ENCODE measurements at places on chromosomes 2 and 18.

DNA sequence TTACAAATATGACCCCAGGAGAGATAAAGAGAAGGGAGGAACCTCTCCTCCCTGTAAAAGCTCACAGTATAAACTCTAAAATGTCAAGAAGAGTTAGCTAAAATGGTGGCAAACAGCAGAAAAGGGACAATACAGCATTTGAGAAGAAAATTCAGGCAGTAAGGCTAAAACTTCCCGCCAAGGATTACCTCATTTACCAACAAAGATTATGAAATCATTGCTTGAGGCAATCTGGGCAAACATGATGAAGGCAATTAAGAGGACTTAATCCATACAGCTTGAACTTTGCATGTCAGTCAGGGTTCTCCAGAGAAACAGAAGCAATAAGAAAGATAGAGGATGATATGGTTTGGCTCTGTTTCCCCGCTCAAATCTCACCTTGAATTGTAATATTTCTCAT is 81.4 kb downstream of the CMPK2 start:
- no peak for DNase-seq

DNA sequence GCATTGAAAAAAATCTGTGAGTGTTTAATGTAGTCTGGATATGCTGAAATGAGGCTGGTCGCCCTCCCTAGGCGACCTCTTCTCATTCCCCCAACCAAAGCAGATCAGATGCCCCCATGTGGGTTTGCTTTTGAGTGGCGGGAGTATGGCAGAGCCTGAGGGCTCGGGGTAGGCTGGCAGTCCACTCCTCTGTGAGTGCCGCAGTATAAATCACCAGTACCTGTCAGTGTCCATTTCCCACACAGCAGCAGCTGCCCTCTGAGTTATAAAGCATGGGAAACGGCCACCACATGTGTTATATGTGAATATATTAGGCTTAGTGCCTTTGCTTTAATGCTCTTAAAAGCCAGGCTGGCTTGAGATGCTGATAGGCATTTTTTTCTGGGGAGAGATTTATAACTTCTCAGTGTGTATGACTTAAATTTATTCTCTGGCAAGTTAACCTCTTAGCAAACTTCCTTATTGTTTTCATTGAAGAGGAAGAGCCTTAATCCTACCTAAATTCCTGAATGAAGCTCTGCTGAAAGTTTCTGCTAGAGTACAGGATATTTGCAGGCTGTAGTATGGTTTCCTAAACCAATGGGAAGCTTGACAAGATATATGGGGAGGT is 3.8 kb downstream of the DCC start:
- no peak for DNase-seq

DNA sequence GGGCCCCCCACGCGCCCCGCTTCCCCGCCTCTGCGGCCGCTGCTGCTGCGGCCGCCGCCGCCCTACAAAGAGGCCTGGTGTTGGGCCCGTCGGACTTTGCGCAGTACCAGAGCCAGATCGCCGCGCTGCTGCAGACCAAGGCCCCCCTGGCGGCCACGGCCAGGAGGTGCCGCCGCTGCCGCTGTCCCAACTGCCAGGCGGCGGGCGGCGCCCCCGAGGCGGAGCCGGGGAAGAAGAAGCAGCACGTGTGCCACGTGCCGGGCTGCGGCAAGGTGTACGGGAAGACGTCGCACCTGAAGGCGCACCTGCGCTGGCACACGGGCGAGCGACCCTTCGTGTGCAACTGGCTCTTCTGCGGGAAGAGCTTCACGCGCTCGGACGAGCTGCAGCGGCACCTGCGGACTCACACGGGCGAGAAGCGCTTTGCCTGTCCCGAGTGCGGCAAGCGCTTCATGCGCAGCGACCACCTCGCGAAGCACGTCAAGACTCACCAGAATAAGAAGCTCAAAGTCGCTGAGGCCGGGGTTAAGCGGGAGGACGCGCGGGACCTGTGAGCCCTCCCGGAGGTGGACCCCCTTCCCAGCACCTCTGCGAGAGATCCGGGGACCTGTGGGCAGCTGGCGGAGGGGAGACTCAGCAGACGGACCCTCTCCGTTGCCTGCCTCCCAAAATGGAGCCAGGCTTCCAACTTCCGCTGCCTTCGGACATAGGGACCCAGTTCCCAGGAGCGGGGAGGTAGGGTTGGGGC is 1.9 kb downstream of the SP5 start:
- DNase-seq: peak; percentile 56

DNA sequence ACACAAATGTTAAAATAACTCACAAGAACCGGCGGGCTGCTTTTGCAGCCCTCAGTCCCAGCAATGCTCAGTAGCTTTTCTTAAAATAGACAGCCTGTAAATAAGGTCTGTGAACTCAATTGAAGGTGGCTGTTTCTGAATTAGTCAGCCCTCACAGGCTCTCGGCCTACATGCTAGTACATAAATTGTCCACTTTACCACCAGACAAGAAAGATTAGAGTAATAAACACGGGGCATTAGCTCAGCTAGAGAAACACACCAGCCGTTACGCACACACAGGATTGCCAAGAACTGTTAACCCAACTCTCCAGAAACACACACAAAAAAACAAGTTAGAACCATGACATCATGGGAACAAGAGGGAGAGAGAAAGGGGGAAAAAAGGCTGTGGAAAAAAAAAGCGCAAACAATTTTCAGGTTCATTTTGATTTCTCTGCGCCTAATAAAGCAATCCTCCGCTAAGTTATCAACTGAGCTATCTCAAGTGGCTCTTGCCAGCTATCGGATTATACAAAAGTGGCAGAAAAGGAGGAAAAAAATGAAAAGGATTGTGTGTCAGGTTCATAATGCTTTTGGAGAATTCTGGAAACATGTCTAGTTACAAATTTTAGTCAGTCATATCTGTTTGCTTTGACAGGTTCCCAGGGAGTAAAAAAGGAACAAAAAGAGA is 89.1 kb downstream of the ZEB2 start:
- no peak for DNase-seq

GRCh38 chr18:70423988-70424387 is 135.1 kb downstream of the SOCS6 start:
- DNase-seq: peak; percentile 18

- DNase-seq: no peak
Measured at GRCh38 chr2:101146535-101146934, 4.6 kb downstream of the TBC1D8 start.

DNA sequence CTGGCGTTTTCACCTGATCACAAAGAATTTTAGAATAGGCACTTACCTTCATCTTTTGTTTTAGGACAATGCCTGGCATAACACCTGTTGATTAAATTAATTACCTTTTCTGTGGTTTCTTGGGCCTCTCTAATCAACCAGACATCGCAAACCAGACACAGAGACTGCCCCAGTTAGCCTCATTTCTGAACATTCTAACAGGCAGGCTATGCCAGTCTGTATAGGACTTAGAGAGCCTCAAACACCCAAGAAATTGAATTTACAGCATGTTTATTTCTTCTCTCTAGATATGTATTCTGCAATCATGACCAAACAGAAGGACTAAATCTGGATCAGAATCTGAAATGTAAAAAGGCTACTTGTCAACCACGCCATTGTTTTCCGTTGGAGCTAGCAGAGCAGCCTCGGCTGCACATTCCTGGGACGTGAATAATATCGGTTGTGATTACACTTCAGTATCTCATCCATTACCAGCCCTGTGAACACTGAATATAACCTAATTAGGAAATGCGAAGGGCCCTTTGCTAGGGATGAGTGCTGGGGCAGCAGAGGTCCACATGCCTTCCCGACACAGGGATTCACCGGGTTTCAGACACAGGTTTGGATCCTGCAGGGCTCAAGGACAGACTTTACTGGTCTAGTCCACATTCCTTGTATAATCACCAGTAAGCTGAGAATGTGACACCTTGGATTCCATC is 17.5 kb upstream of the CDC42EP3 start:
- DNase-seq: no peak

GRCh38 chr18:76450452-76451395 is 44.3 kb downstream of the ZNF516 start:
- peak; percentile 64 for DNase-seq

DNA sequence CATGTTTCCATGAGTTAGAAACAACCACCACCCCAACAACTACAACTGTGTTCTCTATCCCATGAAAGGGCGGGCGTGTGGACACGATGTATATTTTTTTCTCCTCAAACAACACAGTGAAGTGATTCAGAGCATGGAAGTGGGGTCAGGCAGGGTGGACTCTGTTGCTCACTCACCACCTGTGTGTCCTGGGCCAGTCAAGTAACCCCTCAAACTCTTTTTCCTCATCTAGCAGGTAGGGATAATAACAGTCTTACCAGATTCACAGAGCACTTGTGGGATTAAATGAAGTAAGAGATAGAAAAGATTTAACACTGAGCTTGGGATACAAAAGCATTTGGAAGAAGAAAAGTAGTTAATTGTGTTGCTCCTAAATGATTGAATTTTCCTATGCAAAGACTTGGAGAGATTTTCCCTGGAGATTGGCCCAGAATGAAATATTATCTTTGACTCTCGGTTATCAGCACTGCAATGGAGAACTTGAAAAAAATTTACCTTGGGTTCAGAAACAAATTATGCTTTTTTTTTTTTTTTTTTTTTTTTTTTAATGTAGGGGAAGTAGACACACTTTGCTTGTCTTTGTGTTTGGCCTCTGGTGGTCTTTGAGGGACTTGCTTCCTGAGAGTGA is 161.9 kb upstream of the EPAS1 start:
- peak; percentile 36 for DNase-seq

GRCh38 chr2:177520324-177520723 is 127.8 kb downstream of the AGPS start:
- DNase-seq: no peak

GRCh38 chr18:51952844-51953243 is 387.2 kb upstream of the DCC start:
- DNase-seq: no peak

GRCh38 chr2:235979037-235979436 is 189.1 kb downstream of the GBX2 start:
- no peak for DNase-seq

DNA sequence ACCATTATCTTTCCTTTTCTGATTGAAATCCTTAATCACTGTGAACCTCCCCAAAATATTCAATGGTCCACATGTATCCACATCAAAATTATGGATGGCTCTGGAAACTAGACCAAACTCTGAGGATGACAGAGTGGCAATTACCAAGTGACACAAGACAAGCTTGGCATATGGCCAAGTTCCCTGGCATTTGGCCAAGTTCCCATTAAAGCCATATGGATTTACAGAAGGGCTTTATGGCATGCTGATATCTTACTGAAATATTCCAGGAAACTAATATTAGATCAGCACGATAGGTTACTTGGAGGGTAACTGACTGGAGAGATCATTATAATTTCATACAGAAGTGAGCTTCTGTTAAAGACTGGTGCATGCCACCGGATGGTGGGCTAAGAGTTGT is 21.9 kb upstream of the CERS6 start:
- peak; percentile 55 for DNase-seq

DNA sequence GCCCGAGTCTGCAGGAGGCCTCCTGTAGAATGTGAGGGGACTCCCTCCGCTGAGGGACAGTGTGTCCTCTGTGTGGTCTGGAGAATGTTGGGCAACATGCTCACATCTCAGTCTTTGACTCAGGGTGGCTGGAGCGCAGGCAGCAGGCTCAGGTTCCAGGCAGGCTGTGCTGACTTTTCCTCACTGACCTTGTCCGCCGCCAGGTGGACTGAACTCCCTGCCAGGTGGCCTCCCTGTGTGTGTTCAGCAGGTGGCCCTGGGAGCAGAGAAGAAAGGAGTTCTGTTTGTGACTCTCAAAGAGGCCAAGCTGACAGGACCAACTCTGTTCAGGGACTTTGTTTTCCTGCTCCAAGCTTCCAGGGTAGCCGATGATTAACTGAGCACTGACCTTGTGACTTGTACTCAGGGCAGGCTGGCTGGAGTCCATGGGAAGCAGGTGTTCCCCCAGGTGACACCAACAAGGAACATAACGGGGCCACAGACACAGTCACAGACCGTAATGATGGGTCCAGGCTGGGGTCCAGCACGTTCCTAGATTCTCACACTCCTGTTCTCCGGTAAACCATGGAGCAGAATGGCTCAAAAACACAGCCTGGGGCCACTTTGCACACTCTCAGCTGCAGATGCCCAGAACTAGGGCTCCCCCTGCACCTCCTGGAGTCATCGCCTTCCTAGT is 439.8 kb downstream of the RNF144A start:
- DNase-seq: no peak

All from dermis microvascular lymphatic vessel endothelial cell (primary cell).